ENCODE measurements at places on chromosomes 1 and 21. TPM values are rescaled to one million over a fixed set of nuclear protein-coding genes. Genes with fewer than 3 reads are reported as not detected.
A peak's percentile ranks its signal among the peaks of the same experiment; 100 is the strongest.

- peak; percentile 1 for DNase-seq
Observed at GRCh38 chr1:54110996-54111395, 41.8 kb downstream of the CDCP2 start.

DNA sequence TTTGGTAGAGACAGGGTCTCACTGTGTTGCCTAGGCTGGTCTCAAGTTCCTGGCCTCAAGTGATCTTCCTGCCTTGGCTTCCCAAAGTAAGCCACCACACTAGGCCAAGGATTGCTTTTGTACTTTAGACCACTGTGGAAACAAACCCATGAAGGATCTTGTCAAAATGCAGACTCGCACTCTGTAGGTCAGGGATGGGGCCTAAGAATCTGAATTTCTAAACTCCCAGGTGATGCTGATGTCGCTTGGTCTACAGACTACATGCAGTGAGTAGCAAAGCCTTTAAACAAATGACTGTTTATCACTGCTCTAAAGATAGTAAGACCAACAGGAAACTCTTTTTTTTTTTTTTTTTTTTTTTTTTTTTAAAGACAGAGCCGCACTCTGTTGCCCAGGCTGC is 54.1 kb upstream of the MUTYH start:
- no peak for DNase-seq

DNA sequence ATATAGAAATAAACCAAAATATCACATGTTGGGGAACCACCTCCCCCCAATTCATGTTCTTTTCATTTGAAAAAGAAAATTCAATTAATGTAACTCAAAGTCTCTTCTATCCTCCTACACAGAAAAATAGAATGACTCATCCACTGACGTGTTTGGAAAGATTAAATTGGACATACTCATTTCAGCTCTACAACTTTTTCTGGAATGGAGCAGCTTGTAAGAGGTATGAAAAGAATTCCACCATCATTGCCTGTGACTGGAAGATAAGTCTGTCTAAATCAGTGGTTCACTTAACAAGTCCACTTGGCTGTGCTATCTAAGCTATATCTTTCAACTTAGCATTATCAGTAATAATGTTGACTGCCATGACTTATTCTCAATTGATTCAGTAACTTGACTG is 702.3 kb downstream of the BRINP3 start:
- no peak for DNase-seq

- no peak for DNase-seq
Observed at GRCh38 chr1:39626646-39627045, 12.8 kb downstream of the HEYL start.

GRCh38 chr1:241309651-241310050 is 47.4 kb downstream of the RGS7 start:
- no peak for DNase-seq

GRCh38 chr1:39269349-39269748 is 64.9 kb downstream of the MACF1 start:
- no peak for DNase-seq

DNA sequence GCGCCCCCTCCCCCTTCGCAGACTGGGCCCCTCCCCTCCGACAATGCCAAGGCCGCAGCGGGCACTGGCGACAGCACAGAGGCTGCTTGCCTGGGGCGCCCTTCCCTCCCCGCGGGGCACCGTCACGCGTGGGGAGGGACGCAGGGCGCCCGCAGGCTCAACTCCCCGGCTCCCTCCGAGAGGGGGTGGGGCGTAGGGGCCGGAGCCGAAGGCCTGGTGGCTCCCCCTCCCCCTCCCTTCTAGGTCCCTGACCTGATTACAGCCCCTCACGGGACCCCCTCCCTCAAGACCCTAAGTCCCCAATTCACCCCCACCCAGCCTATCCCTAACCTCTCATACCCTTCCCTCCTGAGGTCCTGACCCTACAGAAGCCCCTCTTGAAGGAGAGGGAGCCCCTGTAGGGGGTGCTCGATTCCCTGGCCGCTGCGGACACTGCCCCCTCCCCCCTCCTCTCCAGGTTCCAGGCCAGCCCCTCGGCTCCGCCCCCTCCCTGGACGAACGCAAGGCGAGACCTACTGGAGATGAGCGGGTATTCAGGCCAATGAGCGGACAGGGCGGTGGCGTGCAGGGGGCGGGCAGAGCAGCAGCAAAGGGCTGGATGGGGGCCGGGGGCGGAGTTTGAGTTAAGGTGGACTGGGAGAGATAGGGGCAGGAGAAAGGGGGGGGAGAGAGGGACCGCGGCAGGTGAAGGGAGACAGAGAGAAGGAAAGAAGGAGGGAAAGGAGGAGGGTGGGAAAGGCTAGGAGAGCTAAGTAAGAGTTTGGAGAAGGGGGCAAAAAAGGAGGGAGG is 733 bp upstream of the ZBTB7B start:
- peak; percentile 99 for DNase-seq

GRCh38 chr1:1332774-1333480 is 1.8 kb downstream of the TAS1R3 start:
- DNase-seq: no peak

GRCh38 chr1:117466761-117467160 is 99.5 kb downstream of the MAN1A2 start:
- no peak for DNase-seq

DNA sequence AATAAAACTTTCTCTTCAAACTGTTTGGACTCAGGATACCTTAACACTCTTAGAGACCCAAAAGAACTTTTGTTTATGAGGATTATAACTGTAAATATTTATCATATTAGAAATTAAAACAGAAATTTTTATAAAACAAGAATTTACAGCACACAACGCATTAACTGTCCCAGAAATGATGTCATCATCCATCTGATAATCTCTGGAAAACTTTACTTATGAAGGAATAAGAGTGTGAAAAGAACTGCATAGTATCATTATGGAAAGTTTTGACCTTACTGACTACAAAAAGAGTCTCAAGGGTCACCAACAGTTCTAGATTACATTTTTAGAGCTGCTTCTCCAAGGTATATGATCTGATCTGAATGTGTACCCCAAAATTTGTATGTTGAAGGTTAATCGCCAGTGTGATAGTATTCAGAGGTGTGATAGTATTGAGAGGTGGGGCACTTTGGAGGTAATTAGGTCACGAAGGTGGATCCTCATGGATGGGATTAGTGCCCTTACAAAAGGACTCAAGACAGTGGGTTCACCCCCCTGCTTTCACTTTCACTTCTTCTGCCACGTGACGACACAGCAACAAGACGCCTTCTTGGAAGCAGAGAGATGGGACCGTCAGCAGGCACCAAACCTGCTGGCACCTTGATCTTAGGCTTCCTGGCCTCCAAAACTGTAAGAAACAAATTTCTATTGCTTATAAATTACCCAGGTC is 95.7 kb upstream of the NR5A2 start:
- DNase-seq: no peak

GRCh38 chr1:107530543-107530942 is 389.7 kb downstream of the NTNG1 start:
- no peak for DNase-seq

DNA sequence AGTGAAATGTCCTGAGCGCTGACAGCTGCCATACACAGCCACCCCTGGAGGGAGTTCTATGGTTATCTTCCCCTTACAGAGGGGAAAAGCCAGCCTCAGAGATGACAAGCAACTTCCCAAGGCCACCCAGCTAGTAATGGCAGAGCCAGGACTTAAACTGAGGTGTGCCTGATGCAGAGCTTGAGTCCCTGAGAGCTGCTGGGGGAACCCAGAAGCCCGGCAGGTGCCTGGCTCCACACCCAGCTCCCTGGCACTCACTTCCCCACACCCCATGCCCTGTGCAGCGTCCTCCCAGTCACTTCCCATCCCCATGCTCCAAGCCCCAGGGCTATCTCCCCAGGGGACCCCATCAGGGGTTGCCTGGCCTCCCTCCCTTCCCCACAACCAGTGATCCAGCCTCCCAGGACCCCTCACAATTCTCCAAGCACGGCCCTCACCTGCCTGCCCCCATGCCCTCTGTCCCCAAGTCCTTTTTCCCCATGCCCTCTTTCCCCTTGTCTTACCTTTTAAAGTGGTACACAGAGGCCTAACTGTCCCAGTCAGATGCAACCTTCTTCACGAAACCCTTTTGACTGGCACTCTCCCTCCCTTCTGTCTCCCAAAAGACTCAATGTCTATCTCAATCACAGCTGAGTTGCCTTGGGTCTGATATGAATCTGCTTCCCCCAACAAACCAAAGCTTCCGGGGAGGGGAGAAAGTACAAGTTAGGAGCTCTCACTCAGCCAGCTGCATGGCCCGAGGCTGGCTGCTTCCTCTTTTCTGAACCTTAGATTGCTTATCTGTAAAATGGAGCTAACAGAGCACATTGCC is 39.8 kb upstream of the LRP8 start:
- peak; percentile 69 for DNase-seq

- DNase-seq: no peak
Observed at GRCh38 chr1:231971397-231972110, 345.0 kb downstream of the DISC1 start.

GRCh38 chr1:244207042-244207934 is 156.2 kb downstream of the ZBTB18 start:
- DNase-seq: no peak

DNA sequence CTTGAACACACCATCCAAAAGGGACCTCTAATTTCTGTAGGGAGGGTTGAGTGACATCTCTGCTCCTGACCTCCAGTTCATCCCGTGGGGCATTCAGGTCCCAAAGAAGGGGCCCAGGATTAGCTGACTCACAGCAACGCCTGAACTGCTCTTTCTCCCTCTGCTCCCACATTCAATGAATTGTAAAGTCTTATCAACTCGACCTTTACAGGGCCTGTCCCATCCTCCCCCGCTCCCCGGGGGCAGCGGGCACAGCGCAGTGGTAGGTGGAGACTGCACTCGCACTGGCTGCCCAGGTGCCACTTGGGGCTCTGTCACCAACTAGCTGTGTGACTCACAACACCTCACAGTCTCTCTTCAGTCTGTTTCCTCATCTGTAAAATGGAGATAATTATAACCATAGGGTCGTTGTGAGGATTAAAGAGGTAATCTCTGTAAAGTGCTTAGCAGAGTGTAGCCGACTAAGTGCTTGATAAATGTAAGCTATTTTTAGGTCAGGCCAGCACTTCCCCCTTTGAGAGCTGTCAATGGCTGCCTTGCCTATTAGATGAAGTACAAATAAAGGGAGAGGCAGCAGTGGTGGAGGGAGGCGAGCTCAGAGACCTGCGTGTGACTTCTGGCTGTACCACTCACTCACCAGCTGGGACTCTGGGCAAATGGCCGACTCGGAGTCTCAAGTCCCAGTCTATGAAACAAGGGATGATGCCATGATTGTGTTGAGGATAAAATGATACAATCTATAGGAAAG is 637 bp upstream of the MYBPHL start:
- no peak for DNase-seq

DNA sequence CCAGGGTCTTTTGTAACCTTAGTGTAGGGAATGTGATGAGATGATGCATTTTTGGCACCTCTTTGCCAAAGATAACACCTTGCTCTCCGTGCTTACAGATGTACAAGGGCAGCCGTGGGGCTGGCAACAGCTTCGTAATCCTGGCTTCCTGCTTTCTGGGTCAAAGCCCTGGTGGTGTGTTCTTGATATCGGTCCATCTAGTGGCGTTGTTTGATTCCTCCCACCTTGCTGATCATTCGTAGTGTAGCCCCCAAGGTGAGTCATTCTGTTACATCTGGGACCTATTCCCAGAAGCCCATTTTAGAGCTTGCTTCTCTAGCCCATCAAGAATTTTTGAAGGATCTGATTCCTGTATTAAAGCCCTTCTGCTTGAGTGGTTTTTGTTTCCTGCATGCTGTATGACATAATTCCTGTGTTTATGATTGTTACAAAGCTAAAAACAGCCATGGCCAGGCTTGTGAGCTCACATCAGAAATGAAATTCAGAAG is 7.0 kb upstream of the CCT8 start:
- DNase-seq: no peak

The VWA5B1 gene
- total RNA-seq: not detected

The TSHB gene
- not detected for total RNA-seq

The LAMB3 gene
- 4.4 TPM for total RNA-seq

The CELA2B gene
- not detected for total RNA-seq

The CGN gene
- 0.96 TPM for total RNA-seq

The AKR7A3 gene
- 0.48 TPM for total RNA-seq

The ABCA4 gene
- not detected for total RNA-seq

The OPRD1 gene
- total RNA-seq: not detected

The GPR52 gene
- total RNA-seq: 1.2 TPM

The LCA5L gene
- not detected for total RNA-seq

The PRAMEF33 gene
- not detected for total RNA-seq

The CAPN8 gene
- total RNA-seq: not detected

The AVPR1B gene
- not detected for total RNA-seq

Measured in activated CD4-positive, alpha-beta memory T cell treated with anti-CD3 and anti-CD28 coated beads, Interleukin-2, amount 10 ng/mL, durations not matched to agents 7 days and 5 days (primary cell).